ENCODE measurements at places on chromosomes 5 and 9.

DNA sequence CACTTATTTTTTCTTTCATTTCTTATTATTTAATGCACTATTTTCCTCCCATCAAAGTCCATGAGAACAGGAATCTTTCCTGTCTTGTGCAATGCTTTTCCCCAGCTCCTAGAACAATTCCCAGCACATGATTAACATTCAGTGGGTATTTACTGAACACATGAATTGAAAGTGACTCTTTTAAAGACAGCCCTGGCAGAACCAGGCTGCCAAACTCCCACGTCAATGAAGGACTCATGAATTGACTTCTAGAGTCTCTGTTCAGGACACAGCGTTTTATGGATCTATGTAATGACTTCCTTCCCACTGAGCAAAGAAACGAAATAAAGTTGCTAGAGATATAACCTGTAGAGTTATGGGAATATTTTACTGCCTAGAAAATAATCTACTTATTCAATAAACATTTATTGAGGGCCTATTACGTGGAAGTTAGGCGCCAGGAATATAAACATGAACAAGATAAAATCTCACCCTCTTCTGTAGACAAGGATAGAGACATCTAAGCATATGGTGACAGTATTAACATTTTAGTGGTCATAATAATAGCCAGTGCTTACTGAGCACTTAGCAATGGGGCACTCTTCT lies 485.9 kb upstream of the KLF4 start:
- no peak for DNase-seq

DNA sequence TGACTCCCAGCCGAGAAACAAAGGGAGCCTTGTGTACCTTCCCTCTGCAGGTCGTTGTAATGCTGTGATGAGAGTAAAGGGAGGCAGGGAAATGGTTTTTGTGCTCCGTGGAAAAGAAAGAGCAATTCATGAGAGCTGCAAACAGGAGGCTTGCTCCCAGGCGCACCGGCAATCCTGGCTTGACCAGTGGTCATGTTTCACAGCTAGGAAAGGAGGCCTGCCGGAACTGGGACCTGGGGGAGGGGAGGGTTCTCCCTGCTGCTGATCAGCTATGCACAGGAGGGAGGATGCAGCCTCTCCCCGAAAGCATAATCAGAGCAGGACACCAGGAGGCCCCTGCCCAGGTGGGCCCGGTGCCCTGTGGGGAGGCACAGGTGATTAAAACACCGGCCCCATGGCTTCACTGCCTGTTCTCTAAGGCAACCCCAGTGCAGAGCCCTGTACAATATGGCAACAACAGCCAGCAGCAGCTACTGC lies 131.3 kb downstream of the ZDHHC21 start:
- DNase-seq = no peak

- no peak for DNase-seq
Observed at GRCh38 chr5:57937025-57937424, 454.4 kb upstream of the ACTBL2 start.

DNA sequence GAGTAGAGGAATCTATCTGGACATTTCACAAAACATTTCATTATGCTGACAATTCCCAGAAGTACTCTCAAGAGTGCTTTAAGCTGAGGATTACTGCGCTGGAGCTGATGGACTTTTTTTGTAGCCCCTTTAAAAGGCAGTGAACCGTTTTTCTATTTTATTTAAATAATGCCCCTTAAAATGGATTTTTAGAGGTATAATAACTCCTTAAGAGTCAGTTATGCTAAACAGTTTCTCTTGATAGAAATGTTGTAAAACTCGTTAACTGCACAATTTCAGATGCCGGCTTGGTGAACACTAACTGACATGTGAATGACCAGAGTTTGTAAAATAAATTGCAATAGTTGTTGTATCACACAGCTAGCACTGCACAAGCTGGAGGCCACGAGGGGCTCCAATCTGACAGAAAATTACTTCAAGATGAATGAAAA lies 174.0 kb downstream of the NR2F1-AS1 start:
- DNase-seq = no peak

GRCh38 chr5:11984196-11984595 lies 80.0 kb upstream of the CTNND2 start:
- DNase-seq = no peak

DNA sequence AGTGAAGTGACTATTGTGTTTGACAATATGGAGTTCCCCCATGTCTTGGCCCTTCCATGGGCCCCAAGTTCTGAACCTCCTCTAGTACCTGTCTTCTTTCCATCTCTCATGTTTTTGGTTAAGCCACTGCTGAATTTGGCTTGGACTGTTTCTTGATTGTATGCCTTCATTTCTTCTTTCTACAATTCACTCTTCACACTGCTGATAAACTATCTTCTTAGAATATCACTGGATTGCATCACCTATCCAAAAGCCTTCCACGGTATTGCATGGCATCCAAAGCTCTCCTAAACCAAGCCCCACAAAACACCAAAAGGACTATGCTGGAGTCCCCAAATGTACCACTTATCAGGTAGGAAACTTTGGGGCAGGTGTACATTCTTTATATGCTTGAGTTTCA lies 4.3 kb upstream of the POC5 start:
- no peak for DNase-seq

GRCh38 chr5:138542180-138542955 lies 668 bp downstream of the ETF1 start:
- no peak for DNase-seq

GRCh38 chr5:138914338-138914737 lies 39.2 kb upstream of the LRRTM2 start:
- no peak for DNase-seq

DNA sequence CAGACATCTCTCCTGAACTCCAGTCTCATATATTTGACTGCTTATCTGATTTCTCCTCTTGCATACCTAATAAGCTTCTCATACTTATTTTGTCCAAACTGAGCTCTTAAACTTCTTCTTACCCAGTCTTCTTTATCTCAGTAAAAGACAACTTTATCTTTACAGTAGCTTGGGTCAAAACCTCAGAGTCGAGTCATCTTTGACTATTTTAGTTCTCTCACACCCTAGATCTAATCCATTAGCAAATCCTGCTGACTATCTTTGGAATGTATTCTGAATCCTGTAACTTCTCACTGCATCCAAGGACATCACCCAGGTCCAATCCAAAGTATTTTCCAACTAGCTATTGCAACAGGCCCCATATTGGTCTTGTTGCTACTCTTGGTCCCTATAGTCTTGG lies 11.8 kb upstream of the JAK2 start:
- DNase-seq = no peak

DNA sequence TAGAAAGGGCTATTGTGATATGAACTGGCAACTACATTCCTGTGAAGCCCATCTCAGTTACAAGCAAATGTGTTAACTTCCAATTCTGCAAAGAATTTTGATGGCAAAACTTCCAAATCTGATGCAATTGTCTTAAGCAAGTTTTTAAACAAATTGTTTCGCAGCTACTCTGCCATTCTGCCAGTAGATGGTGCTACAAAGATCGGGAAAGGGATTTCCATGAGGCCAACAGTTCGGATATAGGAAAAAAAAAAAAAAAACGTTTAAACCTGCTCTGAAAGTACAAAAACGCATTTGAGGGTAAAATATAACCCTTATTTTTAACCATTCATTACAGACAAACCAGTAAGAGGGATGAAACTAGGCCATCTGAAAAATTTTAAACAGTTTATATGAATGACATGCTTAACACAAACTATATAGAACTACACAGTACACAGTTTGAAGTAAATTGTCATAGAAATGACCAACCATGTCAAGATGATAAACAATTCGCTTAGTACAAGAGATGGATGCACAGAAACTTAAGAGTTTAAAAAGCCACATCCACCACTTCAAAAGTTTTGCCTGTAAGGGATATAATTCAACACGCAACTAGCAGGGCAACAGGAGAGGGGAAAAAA lies 2.2 kb downstream of the HNRNPA0 start:
- peak; percentile 3 for DNase-seq

DNA sequence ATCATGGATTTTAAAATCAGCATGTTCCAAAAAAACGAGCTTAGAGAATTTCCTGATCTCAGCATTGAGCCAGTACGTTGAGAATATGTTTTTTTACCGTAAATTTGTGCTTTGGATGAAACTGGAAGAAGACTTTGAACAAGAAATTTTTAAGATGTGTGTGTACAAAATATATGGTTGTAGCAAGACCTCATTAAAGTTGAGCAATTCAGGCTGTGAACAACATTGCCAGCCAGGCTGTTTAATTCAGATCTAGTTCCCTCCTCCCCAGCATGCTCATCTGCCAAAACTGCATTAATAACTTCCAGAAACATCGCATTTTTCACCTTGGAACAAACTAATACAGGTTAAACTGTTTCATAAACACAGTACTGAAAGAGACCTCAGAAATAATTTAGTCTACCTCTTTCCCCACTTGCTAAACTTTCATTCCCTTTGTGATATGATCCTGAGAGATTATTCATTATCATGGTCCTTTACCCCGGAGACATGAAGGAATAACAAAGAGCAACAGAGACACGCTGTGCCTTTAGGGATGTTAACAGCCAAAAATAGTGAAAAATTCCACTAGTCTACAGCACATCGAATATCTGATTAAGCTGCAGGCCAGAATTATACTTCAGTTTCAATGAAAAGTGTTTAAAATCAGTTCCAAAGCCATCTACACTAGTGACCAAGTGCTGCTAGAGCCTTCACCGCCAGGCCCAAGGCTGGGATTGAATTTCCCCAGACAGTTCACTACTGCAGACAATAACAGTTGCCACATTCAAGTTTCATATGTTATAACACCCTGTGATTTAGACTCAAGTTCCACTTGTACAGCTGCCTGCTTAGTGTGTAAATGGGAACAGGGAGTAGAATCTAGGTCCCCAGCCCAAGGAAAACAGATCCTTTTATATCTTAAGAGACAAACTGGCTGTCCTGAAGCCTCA lies 89.6 kb downstream of the EFNA5 start:
- no peak for DNase-seq

- no peak for DNase-seq
Observed at GRCh38 chr5:36215910-36216309, 25.8 kb downstream of the NADK2 start.

GRCh38 chr5:125316915-125317535 lies 570.6 kb upstream of the ZNF608 start:
- DNase-seq = peak; percentile 58

DNA sequence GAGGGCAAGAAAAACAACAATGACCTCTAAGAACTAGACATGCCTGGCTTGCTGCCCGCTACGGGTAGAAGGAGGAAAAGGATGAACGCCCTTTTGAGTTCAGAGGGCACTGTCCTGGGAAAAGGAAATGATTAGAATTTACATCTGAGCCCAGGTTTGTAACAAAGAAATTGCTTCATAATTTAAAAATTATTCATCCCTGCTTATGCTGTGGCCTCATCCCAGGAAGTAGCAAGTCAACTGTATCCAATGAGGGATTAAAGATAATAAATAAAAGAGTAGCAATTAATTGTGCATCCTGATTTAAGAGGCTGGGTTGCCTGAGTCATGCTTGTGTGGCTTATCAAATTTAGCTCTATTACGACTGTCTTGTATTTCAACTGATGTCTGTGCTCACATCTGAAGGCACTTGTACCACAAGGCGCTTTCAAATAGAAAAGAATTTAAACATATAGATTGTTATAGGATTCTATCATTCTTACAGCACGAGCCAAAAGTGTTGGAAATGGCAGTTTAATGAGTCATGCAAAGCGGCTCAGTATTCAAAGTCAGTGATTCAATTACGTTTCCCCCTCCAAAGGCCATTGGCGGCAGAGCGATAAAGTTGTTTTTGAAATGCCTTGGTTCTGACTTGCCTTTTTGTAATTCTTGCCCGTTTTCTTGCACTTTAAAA lies 40.0 kb upstream of the DMRT1 start:
- DNase-seq = no peak

DNA sequence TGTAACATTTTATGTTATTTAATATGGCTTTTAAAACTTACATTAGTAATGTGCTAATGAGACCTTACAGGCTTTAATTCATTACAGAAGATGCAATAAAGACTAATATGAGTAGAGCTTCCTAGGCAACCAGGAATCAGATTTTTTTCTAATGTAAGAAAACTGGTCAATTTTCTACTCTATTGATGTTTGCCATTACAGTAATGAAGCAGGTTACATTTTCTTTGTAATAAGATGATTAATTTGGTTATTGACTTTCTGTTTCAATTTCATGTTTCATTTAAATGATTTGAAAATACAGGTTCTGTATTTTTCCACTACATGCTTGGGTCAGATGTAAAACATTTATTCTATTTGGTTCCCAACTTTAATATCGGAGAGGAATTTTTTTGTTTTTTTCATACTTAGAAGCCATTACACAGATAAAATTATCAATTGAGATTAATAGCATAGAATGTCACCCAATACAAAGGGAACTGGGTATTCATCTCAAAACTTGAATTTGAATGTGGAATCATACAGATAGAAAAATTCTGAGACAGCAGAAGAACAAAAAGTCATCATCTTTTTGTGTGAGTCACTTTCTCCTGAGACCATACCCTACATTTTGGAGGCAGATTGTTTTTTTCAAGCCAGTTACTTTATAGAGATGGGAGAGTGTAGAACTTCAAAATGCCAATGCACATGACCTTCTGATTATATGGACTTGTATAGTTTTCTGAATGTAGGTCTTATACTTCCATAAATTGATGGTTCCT lies 133.6 kb upstream of the HMHB1 start:
- DNase-seq = no peak
